ENCODE measurements at places on chromosomes 2 and 18.

- no peak for DNase-seq
Observed at GRCh38 chr2:171793691-171794678, 100.1 kb downstream of the SLC25A12 start.

- no peak for DNase-seq
Observed at GRCh38 chr18:22303927-22304326, 113.8 kb downstream of the CTAGE1 start.

GRCh38 chr2:162712598-162712997, 126.0 kb downstream of the KCNH7 start:
- no peak for DNase-seq

GRCh38 chr2:3396920-3397559, 17.5 kb downstream of the TRAPPC12 start:
- no peak for DNase-seq

DNA sequence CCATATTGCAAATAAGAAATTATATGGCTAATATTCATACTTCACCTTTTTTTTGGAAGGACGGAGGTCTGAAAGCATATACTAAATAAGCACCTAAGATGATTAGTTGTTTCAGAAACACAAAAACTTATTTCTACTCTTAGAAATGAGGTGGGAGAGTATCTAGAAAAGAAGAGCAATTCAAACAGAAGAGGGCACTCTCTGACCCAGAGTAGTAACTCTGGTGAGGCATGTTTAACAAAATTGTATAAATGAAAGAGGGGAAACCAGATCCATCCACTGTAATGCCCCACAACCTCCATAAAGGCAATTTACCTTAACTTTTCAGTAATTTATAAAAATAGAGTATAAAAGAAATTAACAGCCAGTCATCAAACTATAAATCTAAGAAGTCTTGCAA, 669.6 kb upstream of the VRK2 start:
- no peak for DNase-seq

DNA sequence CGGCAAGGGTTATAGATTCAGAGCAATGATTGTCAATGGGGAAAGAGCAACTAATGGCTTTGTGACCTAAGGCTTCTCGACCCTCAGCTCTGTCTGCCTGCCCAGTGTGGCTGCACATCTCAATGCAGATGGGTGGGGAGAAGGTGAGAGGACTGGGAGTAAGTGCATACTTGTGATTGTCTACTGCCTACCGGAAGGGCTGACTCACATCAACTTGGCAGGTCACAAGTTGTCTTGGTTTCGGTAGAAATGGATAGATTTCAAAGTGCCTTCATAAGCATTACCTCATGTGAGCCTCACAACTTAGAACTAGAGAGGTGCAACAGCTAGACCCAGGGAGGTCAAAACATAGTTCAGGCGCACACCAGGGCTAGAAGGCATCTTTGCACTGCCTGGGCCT, 29.4 kb downstream of the STAT1 start:
- no peak for DNase-seq

DNA sequence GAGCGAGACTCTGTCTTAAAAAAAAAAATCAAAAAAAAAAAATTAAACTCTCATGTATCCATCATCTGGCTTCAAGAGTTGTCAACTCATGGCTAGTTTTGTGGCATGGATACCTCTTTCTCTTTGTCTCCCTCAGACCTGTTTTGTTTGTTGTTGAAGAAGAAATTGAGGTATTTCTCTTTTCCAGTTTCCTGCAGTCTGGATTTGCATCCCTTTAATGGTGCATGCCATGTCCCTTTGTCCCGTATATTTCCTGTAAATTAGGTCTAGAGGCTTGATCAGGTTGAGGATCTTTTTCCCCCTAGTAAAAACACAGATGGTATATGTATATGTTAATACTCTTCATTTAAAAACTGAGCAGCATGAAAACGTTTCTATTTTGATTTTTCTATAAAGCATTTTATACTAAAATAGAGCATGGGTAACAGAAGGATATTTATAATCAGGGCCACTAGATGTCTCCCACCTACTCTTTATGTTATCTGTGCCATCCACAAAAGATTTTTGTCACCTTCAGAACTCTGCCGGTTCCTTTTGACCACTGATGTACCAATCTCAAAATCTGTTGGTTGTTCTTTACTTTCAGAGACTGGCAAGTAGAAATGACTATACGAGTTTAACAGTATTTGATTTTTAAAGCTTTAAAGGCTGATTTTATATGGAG, 80.1 kb downstream of the GALNT1 start:
- DNase-seq: no peak

DNA sequence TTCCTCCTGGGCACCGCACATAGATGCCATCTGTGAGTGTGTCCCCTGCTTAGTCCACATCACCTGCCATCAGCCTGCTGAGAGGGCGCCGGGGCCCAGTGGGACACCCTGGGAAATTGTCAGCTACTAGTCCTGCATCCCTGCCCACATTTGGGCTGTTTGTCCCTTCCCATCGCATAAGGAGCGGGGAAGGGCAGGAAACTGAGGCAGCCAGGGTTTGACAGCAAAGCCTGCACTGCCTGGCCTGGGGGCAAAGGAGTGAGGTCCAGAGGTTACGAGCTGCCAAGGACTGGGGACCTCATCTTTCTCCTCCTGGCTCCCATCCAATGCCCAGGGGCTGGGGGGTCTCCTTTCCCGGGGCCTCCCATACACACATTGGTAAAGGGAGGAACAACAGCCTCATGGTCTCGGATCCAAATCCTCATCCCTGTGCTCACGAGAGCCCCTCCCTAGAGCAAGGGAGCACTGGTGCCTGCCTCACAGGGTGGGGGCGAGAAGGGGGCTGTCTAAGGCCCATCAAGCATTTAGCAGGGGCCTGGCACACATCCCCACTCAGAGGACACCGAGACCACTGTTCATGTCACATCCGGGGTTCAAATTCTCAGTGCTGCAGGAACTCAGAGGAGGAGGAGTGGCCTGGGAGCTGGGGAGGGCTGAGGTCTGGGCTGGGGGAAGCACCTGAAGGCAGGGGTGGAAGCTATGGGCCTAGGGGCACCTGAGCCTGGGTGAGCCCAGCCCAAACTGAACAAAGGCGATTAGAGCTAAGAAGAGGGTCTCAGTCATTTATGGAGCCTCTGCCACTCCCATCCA, 113.8 kb downstream of the SMAD7 start:
- DNase-seq: no peak

DNA sequence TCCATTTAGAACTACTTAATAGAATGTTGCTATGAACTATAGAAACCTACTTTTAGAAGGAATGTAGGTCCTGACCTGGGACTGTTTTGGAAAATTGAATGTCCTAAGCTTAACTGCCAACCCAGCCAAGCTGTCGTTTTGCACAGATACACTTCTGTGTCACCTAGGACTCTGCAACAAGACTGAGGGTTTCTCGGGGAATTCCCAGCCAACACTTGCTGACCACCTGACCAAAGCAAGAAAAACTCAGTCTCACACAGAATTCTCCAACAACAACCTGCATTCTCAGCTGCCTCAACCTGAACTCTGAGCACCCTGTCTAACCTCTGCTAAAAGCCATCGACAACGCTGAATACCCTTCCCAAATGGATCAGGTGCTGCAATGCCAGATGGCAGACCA, 128.2 kb downstream of the SS18 start:
- no peak for DNase-seq

- no peak for DNase-seq
Observed at GRCh38 chr18:24052053-24052452, 37.5 kb downstream of the TTC39C start.

GRCh38 chr2:113930448-113930847, 40.6 kb downstream of the ACTR3 start:
- DNase-seq: no peak

GRCh38 chr2:45892757-45893156, 241.3 kb downstream of the PRKCE start:
- no peak for DNase-seq

GRCh38 chr18:43882358-43883055, 605.2 kb upstream of the SYT4 start:
- DNase-seq: no peak

- no peak for DNase-seq
Observed at GRCh38 chr2:61247204-61247812, 85.3 kb downstream of the C2orf74 start.

- DNase-seq: no peak
Observed at GRCh38 chr18:74290021-74290420, 1.7 kb downstream of the CYB5A start.

- no peak for DNase-seq
Observed at GRCh38 chr2:239147376-239147775, 253.4 kb downstream of the HDAC4 start.

- no peak for DNase-seq
Observed at GRCh38 chr18:59593291-59593717, 103.9 kb downstream of the CCBE1 start.

DNA sequence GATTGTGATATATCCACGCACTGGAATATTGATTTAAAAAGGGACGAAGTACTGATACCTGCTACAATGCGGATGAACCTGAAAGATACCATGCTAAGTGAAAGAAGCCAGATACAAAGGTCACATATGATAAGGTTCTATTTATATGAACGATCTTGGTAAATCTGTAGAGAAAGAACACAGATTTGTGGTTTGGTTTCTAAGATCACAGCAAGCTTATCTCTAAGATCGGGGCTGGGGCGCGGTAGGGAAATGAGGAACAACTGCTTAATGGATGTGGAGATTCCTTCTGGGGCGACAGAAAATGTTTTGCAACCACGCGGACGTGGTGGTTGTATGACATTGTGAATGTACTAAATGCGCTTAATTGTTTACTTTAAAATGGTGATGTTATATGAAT, 60.1 kb downstream of the NEDD4L start:
- no peak for DNase-seq

DNA sequence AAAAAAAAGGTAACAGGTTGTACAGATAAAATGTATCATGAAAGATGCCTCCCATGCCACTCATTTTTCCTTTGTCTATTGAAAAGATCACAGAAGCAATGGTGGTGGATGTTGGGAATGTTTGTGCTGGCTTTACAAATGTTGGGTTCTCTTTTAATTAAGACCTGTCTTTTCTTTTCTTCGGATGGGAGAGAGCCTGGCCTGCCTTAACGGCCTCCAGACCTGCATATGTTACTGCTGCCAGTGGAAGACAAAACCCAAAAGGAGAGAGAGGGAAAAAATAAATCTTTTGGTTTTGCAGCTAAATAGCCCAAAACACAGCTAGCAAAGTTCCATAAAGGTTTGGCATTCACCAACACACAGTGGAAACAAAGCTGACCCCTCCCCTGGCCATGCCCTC, 50.5 kb upstream of the FZD7 start:
- DNase-seq: no peak

- no peak for DNase-seq
Observed at GRCh38 chr18:77065221-77065981, 67.2 kb downstream of the MBP start.

DNA sequence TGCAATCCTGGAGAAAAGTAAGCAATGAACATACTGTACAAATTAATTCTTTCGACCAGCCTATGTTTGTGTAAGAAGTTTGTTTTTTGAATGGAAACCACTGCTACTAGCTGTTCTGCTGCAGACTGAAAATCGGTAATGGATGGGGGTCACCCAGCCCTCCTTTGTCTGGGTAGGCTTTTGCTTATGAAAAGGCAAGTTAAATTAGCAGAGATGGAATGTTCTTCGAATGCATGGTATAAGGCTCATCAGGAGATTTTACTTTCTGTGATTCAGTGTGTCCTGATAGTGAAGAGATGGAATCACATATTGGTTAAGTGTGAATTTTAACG, 53.8 kb downstream of the EEF1B2 start:
- DNase-seq: no peak

DNA sequence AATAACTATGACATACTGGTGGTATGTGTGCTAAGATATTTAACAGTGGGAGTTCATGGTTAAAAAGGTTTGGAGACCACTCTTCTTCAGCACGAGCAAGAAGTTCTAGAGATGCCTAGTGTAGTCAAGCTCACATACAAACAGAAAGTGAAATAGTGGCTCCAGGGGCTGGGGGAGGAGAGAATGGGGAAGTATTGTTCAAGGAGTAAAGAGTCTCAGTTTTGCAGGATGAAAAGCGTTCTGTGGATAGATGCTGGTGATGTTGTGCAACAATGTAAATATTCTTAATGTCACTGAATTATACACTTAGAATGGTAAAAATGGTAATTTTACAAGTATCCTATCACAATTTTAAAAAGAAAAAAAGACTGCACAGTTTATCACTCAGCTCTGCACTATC, 29.0 kb upstream of the EPAS1 start:
- no peak for DNase-seq

DNA sequence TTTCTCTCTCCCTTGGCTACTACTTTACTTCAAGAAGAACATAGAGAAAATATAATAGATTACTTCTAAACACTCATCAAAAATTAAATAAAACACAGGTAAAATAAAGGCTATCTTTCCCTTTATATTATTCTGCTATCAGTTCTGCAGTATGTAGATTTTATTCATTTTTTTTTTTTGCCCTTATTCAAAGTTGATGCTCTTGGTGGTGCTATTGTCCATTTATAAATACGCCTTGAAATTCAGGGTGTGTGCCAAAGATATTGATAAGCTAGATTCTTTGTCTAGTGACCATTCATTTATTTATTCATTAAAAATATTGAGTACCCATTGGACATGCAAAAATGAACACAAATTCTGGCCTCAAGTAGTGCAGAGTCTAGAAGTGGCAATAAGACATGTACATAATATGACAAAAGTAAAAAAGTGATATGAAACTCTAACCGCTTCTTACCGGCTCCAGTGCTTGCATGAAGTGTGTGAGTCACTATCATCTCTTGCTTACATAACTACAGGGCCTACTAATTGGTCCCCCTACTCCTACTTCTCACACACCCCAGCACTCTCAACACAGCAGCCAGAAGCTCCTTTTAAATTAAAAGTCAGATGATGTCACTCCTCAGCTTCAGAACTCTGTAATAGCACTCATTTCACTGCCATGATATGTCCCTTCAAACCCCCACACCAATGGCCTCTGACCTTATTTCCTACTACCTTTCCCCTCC, 208.3 kb upstream of the FANCL start:
- DNase-seq: no peak

DNA sequence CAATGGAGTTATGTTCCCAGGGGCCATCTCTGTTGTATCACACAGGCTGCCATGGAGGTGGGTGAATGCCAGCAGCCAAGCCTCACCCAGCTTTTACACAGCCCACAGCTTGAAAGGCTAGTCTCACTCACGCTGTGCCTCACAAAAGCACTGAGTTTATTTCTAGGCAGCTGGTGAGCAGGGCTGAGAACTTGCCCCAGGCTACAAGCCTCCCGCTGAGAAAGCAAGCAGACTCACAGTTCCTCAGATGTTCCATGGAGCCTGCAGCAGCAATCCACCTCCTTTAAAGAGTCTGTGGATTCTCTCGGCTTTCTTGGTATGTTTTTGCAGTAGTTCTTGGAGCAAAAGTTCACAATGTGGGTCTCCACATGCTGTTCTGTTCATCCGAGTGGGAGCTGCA, 40.9 kb upstream of the ALKAL2 start:
- DNase-seq: no peak

DNA sequence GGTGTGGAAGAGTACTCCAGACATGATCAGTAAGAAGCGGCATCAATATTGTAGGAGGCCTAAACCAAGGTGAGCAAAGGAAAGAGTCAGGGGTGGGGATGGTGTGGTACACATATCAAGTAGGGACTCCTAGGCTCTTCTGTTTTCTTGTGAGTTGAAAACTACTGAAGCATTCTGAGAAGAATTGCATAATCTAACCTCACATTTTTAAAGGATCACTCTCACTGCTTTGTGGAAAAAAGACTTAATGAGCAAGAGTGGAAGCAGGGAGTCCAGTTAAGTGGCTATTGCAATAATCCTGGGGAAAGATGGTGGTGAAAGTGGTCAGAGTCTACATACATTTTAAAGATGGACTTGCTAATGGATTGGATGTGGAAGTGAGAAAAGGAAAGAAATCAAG, 899.5 kb upstream of the FAM98A start:
- DNase-seq: no peak

Measured in thoracic aorta (tissue), 2 donors.